PC-3 (cell line): ENCODE measurements at places on chromosomes 2 and 18. TPM values are rescaled to one million over a fixed set of nuclear protein-coding genes. Genes with fewer than 3 reads are reported as not detected.

DNA sequence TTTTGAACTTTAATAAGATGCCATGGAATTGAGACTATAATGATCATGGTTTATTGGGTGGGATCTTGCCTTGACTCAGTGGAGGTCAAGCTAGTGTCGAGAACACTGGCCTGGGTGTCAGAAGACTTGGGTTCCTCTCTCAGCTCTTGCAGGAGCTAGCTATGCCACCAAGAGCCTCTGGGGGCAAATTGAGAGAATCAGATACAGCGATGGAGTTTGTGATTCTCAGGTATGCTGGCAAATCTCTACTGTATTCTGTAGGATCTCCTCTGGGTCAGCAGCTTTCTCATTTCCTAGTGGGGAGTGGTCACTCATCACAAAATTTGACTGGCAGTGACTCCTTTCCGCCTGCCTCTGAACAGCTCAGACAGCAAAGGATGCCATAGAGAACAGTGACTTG lies 477.0 kb downstream of the RNF144A start:
- no peak for DNase-seq

IL36G gene
- total RNA-seq = 0.62 TPM in 1 of 2 replicates, not detected in the other

TBR1 gene
- not detected in 2 replicates for total RNA-seq

- no peak for DNase-seq
Measured at GRCh38 chr2:26583381-26583911, 57.7 kb downstream of the CIB4 start.

SMYD5 gene
- total RNA-seq = 47.1 and 49.4 TPM in 2 replicates

- no peak for DNase-seq
Measured at GRCh38 chr18:13439461-13439860, 220.9 kb downstream of the LDLRAD4 start.

NEU2 gene
- total RNA-seq = 4.0 and 4.5 TPM in 2 replicates

NT5C1B gene
- not detected in 2 replicates for total RNA-seq

CRYBA2 gene
- total RNA-seq = 6.4 and 13.5 TPM in 2 replicates

DNA sequence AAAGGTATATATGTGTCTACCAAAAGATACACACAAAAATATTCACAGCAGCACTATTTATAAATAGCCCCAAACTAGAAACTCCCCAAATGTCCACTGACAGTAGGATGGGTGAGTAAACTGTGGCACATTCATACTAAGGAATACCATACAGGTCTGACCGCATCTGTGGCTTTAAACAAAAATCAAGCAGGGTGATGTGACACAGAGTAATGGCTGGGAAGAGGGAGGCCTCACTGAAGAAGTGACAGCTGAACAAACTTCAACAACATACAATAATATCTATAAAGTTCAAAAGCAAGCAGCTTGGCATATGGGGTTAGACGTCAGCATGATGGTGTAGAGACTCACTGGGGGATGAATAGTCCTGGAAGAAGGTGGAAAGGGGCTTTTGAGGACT lies 115.1 kb upstream of the PPP1CB start:
- DNase-seq = no peak

DNA sequence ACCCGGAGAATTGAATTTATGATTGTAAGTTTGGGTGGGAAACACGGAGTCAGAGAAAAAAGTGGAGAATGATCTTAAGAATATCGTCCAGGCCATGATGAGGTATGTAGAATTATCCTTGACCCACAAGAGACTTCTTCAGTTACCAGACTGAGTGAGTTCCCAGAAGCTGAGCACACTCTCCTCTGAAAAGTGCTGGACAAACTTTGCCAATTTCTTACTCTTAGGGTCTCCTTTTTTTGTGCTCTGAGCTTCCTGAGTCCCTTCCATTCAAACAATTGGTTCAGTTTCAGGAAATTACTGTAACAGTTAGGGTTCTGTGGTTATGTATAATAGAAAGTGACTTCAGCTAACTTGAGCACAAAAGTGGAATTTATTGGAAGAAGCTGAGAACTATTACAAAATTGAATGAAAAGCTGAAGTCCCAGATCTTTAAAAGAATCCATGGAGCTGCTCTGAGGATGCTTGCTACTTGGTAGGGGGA lies 50.6 kb upstream of the EHBP1 start:
- no peak for DNase-seq

- peak; percentile 94 for DNase-seq
Measured at GRCh38 chr2:55843096-55843993, 80.2 kb downstream of the EFEMP1 start.

DNA sequence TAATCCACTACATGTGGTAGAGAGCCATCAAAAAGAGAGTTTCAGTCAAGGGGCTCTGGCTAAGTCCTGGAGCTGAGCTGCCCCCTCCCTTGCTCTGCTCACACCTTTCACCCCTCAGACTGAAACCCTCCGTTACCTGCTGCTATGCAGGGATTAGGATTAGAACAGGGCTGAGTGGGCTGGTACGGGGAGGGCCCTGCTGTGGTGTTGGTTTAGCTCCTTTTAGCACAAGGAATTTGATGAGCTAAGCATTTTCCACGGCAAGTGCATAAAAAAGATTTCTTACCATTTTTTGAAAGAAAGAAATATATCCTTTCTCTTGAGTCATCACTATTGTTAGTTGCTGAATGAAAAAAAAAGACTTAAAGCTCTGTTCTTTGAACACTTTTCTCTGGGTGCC lies 46.3 kb downstream of the TCF7L1 start:
- no peak for DNase-seq

PIEZO2 gene
- total RNA-seq = not detected in 2 replicates

DNA sequence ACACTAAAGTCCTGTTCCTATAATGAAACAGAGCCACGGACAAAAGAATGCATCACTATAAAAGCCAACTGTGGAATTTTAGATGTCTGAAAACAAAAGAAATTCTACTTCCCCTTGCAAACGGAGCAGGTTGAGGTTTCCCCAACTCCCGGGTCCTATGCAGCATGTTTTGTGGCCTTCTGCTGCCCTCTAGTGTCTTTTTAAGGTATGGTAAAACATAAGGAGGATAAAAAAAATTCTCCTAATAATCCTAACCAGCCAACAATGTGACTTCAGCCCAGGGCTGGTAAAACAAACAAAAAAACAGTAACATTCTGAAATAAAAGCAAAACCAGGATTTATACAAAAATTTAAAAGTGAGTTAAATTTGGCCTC lies 539.5 kb downstream of the NRXN1 start:
- peak; percentile 62 for DNase-seq

DNER gene
- total RNA-seq = 1.1 and 4.0 TPM in 2 replicates

DNA sequence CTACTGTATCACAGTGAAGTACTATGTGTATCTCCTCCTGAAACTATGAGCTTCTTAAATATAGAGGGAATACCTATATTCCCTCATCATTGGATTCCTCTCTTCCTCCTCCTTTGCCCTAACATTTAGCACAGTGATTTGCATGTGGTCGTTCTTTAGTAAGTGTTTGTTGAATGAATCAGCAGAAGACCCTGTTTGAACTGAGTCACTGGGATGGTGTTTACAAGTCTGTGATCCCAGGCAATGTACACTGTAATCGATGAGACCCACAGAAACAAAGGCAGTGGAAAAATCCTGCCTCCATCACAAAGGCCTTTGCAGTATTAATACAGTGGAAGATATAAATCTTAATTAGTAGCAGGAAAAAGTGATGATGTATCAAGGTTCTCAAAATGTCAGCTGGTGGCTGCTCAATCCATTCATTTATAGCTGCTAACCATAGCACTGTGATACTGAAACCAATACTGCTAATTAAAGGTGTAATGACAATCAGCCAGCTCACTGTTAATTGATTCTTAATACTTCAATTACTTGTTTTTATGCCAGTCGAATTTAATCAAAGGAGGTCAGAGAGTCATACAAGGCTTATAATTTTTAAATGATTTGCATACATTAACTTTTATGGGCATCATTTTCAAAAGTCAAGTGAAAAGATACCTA lies 20.8 kb upstream of the MYO3B start:
- DNase-seq = peak; percentile 87

DNA sequence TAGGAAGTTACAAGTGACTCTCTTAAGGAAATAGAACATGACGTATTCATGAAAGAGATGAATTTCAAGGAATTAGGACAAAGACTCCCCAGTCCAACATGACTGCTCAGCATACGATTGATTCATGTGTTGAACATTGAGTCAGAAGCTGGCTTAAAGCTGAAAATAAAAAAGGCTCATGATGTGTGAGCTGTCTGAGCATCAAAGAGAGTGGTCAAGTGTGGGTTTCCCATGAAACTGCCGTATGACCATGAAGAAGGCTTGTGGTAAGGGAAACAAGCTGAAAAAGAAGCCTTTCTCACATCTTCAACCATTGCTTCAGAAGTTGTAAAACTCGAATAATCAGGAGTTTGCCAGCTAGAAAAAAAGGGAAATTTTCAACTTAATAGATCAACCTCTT lies 201.9 kb upstream of the APCDD1 start:
- DNase-seq = no peak

DNA sequence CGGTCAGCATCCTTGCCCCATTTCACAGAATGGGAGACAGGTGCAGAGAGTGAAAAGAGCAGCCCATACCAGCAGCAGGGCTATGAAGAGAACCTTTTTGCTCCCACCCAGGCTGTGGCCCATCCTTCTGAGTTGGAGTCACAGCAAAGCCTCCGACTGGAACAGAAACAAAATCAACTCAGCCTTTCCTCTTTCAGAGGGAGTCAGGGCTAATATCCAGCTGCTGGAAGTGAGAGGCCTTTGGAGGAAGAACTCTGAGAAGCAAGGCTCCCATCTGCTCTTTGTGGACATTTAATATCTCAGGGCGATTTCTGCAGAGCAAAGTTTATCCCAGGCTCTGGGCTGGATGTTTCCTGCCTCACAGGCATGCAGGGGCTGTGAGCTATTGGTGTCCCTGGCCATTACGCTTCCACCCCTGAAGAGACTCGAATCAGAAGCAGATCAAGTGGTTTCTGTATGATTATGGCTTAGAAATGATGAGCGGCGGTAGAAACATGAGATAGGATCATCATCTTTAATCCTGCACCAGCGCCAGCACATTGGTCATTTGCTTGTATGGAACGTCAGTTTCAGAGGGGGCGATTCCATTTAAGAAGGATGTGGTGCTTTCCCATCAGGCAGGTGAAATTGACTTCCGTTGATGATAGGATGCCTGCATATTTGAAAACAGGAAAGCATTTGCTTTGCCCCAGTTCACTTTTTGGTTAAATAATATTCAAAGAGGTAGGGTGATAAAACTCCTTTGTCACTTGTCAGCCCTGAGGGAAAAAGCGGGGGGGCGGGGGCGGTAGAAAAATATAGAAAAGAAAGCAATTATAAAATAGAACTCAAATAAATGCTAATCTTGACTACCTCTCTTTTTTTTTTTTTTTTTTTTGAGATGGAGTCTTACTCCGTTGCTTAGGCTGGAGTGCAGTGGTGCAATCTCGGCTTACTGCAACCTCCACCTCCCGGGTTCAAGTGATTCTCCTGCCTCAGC lies 152.4 kb downstream of the LRRC30 start:
- DNase-seq = no peak

TSPYL6 gene
- not detected in 2 replicates for total RNA-seq

ATOH8 gene
- total RNA-seq = 0.04 TPM in 1 of 2 replicates, not detected in the other

DNA sequence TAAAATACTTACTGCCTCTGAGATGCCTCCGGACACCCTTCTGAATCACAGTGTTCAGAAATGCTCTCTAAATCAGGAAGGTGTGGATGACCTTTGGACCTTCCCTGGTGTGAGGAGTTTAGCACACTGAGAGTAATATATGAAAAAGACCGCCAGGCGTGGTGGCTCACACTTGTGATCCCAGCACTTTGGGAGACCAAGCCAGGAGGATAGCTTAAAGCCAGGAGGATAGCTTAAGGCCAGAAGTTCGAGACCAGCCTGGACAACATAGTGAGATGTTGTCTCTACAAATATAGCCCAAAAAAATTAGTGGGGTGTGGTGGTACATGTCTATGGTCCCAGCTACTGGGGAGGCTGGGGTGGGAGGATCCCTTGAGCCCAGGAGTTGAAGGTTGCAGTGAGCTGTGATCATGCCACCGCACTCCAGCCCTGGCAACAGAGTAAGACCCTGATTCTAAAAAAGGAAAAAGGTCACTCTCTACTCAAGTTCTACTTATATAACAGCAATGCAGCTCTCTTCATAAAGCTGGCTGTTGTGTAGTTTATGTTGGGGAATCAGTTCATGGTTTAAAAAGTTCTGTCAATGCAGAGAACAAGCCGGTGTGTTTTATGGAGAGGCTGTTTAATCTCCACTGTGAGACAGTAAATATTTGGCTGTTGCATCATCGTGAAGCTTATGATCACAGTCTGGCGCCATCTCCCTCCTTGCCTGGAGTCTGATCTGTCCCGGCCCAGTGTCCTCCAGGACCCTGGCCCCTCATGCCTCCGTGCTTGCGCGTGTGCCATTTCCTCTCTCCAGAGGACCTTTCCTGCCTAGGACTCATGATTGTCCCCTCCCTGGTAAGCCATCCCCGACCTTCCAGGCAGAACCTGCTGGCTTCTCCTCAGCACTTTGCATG lies 184.5 kb downstream of the FAM210A start:
- no peak for DNase-seq

POTEC gene
- total RNA-seq = 0.04 TPM in 1 of 2 replicates, not detected in the other

TTLL4 gene
- 21.0 and 32.9 TPM in 2 replicates for total RNA-seq

DNA sequence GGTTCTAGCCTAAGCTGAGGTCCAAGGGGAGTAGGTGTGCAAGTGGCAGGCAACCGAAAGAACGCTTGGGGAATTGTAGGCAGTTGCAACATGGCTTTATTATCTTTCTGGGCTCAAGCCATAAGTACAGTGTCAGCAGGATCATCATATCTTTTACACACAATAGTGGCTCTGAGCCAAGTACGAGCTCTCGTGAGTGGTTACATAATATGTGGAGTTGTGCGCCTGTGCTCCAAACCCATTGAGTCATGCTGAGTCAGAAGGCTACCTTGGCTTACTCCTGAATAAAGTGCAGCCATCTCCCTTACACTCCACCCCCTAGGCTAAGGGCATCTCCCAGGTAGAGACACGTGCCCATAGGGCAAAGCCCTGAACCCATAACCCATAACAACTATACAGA lies 233.9 kb downstream of the SATB2 start:
- DNase-seq = peak; percentile 92

GRCh38 chr18:75088021-75088506 lies 120.9 kb downstream of the PTGR3 start:
- no peak for DNase-seq
